Naive thymus-derived CD8-positive, alpha-beta T cell (primary cell): ENCODE measurements at places on chromosomes 2 and 18.

- peak; percentile 35 for DNase-seq
These were observed 14.5 kb downstream of the PDCD1 start for GRCh38 chr2:241844066-241844728.

- DNase-seq: no peak
These were observed 119.0 kb upstream of the FN1 start for GRCh38 chr2:215554689-215555498.

GRCh38 chr2:130374587-130375290 lies 18.9 kb downstream of the PTPN18 start:
- DNase-seq: no peak

- no peak for DNase-seq
These were observed 10.7 kb upstream of the IAH1 start for GRCh38 chr2:9463698-9464034.

DNA sequence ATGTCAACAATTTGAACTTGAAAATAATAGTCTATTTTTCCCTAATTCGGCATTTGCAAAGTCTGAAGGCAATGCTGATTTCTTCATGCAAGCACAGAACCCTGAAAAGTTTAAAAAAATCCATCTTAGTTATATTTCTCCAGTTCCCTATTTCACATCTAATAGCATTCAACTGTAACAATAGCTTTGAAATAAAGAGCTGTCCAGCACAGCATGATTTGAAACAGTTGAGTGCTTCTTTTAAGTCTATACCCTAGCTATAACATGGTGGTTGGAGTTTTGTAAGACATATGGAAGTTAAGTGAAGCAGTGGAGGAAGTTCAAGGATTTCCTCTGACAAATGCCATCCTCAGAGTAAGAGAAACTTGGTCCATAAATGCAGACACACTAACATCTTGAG lies 691.9 kb downstream of the ERBB4 start:
- no peak for DNase-seq

- no peak for DNase-seq
These were observed 142.3 kb downstream of the SOX11 start for GRCh38 chr2:5834501-5834900.

GRCh38 chr2:101781326-101781725 lies 83.8 kb downstream of the MAP4K4 start:
- DNase-seq: no peak

DNA sequence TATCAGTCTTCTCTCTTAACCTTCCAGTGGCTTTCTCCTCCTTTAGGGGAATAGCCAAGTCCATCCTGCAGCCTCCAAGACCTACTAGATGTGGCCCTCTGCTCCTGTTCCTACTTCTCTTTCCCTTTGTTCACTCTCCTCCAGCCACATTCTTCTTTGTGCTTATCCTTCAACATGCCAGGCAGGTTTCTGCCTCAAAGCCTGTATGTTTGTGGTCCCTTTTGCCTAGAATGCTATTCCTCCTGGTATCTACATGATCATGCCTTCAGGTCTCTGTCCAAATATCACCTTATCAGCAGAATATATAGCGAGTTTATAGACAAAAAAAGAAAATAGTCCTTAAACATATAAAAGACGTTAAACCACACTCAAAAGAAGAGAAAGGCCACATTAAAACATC lies 5.5 kb downstream of the LYG2 start:
- no peak for DNase-seq

DNA sequence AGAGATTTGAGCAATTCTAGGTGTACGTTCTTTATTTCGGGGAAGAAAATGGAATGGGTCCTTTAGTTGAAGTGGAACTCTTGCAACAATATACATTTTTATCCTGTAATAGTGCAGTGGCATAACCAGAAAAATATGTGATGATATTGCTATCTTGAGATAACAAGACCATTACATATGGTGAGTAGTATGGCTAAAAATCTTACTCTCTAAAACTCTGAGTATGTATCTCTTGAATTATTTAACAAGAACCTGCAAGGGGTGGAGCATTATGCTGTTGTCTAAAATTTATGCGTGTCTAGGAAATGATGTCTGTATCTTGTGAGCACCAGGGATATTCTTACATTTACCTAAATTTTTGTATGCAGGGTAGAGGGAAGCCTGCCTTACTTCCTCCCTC lies 68.4 kb upstream of the SLC4A10 start:
- DNase-seq: no peak

DNA sequence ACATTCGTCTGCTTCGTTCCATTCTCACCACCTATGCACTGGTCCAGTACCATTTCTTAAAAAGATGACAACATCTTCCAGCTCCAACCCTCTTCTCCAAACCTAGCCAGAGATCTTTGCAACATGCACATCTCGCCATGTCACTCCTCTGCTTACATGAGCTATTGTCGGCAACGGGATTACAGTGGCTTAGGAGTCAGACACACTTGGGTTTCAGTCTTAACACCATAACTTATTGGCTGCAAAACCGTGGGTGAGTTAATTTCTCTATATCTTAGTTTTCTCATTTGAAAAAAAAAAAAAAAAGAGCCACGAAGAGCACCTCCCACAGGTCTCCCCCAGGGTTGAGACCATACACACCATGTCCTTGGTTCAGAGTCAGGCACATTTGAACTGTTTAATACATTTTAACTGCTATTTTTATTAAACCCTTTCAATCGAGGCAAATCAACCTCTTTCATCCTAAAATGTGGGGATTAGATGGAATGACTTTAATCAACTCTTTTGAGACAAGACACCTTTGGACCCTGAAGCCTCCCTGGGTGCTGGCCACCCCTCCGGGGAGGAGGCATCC lies 889 bp downstream of the ANKRD29 start:
- no peak for DNase-seq

DNA sequence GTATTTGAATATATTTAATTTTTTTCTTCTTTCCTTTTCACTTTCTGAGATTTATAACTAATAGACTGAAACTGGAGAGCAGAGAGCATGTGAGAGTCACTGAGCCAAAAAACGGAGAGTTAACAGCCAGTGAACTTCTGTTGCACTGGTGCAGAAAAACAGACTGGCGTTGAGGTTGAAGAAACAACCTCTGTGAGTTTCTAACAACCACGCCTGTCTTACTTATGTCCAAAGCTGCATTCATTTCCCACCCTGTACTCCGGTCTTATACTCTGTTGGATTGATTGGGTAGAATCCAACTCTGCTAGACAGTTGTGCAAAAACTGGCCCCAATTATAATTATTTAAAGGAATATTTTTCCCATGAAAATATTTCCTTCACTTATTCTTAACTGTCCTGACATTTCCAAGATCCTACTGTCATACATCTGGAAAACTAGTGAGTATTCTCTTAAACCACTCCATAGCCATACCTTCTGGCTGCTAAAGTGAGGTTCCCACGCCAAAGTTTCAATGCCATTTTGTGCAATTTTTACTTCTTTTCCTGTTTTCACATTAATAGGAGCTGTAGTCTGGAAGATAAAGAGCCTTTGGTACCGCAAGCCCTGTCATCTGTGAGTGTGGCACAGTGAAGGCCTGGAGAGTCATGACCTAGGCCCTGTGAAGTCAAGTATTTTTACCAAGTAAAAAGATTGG lies 9.4 kb downstream of the CYP1B1 start:
- no peak for DNase-seq

- no peak for DNase-seq
These were observed 123.2 kb downstream of the TMEM17 start for GRCh38 chr2:62382757-62383156.

GRCh38 chr2:78992807-78993517 lies 32.5 kb upstream of the REG3G start:
- no peak for DNase-seq

DNA sequence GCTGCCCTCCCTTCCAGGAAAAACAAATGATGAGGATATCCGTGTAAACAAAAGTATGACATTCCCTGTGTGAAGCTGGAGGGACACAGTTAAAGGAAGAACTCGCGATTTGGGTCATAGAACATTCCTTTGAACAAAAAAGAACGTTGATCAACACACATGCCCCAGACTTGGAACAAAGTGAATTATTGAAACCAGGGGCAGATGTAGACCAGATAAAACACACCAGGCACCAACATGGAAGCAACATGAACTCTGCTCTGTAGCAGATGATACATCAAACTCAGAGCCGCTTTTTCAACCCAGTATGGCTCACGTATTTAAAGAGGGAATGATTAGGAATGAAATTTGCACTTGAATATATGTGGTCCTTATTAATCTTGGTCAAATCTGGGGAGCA lies 206.5 kb downstream of the TMEM182 start:
- no peak for DNase-seq

DNA sequence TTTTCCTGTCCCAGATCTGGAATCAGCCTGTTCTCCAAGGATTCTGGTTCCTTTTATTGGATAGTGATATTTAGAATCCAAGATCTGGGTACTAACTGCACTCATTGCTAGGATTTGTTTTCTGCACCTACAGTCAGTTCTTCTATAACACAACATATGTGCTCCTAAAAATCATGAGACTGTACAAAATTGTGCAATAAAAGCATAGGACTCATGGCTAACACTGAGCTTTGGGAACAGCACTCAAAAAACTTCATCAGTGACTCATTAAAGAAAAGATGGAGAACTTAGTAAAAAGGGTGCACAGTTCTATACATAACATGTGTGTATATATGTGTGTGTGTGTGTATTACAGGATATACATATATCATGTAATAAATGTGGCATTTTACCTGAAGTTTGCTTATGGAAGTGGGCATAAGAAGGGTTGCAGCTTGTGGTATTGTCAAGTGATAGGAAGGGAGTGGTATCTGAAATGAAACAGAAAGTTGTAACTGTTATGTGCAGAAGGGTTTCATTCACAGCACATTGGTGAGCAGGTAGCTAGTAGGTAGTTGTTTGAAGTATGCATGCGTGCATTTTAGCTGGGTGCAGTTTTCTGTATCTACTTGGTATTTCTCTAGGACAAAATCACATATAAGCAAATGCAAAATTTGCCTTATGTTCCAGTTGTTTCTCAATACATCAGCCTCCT lies 5.9 kb upstream of the SCYGR2 start:
- DNase-seq: no peak

DNA sequence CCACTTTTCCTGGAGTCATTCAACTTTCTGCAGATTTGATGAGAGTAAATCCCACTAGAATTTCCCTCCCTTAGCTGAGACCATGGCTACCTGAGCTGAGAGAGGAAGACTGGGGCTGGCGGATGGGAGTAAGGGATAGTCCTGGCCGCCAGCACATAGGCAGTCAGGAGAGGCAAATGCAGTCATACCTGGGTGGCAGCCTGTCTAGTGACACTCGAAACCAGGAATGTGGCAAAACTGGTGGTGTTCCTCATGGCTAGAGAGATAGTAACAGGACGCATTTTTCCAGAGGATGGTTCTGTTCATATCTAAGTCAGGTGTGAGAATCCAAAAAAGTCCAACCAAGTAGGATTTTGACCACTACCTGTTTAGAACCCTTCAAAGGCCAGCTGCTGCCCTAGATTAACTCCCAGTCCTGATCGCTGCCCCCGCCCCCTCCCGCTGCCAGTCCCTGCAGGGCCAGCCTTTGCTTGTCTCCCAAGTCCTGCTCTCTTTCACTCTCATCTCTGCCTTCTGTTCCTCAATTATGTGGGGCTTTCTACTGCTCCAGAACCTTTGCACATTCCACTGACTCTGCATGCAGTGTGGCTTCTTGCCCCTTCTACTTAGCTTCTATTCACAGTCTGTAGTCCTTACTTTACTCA lies 17.4 kb upstream of the SCG2 start:
- no peak for DNase-seq

- DNase-seq: no peak
These were observed 156.9 kb downstream of the LAMA3 start for GRCh38 chr18:23845988-23846630.

DNA sequence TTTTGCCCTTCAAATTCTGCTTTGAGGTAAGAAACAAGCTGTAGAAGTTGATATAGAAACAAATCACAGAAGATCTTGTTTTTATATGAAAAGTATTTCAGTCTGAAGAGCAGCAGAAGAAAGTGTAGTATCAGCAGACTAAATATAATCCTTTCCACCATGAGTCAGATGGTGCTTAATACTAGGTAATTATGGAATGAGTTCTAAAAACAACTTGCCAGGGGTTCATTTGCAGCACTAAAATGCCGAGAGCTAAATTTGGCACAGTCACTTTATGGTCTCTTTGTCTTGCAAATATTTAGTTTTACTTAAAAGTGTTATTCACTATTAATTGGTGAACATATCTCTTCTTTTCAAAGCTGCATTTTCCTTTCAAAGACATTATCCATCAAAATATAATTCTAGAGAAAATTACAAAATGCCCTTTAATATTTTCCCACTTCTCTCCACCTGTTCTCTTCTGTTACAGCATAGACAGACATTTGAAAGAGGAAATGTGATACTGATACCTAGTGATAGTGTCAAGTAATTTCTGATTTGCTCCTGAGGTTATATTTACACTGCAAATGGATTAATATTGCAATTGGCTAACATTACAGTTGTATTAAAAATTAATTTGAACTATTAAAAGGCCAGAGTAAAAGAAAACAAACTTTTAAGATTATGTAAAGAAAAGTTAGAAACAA lies 5.3 kb downstream of the MYL1 start:
- no peak for DNase-seq

- DNase-seq: no peak
These were observed 10.2 kb downstream of the SP110 start for GRCh38 chr2:230209422-230210051.

DNA sequence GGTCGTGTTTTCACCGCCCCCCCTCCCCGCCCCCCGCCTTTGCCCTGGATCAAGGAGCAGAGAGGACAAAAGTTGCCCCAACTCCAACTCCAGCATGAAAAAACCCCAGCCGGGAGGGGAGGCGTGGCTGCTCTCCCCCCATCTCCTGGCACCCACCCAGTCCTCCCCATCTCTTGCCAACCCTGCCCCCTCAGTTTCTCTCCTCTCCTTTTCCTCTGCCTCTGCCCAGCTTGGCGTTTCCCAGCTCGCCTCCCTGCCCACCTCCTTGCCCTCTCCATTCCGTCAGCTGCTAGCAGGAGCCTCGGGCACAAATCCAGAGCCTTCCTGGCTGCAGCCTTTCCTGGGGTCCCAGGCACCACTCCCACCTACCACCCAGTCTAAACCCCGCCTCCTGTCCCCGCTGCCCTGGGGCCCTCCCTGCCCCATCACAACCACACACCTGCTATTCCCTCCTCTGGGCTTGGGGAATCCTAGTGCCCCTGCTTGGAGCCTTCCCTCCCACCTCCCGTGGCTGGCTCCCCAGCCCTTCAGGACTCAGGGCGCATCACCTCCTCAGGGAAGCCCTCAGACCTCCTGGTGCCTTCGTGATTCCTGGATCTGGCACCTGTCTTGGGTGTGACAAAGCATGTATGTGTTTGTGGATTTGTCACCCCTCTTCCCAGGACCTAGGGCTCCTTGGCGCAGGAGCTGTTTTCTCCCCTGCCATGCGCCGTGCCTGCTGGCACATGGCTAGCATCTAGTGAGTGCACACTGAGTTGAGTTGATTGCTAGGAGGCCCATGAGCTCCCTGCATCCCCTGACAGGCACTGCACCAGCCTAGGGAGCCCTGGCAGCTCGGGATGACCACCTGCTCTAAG lies 209.1 kb downstream of the TFCP2L1 start:
- no peak for DNase-seq
